ENCODE measurements at places on chromosomes 5 and 9.
A peak's percentile ranks its signal among the peaks of the same experiment; 100 is the strongest.

- DNase-seq, result no peak
Measured at GRCh38 chr5:153358315-153358976, 132.0 kb upstream of the GRIA1 start.

DNA sequence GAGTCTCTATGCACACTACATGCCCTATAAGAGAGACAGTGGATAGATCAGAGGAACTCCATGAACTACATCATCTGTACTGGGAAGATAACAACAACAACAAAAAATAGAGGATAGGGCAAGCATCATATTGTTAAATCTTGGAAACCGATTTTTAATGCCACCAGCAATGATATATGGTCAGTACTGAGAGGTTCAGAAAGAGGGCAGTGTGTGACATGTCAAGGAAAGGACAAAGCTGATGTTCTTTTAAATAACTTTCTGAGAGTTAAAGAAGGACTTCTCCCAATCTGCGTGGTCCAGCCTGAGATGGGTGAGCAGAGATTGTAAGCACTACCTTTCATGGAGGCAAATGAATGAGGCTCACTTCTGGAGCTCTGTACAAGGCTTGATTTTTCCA is 62.0 kb upstream of the PHF24 start:
- no peak for DNase-seq

DNA sequence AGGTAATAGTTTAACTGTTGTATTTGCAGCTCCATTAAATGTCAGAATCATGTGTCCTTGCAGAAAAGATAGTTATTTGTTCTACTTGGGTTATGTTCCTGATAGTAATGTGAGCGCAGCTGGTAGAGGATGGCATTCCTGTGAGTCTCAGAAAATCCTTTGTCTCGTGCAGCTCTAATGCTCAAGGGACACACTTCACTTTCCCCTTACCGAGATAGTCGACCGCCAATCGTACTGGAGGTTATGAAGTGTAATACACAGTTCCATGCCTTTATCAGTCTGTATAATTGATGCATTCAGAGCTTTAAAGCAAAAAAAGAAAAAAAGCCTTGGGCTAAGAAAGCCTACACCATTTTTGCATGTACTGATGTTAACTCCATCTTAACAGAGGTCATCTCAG is 60.2 kb upstream of the SRP19 start:
- no peak for DNase-seq

GRCh38 chr9:129351058-129351641 is 173.1 kb upstream of the IER5L start:
- DNase-seq, result no peak

GRCh38 chr9:114574438-114574837 is 13.1 kb upstream of the ATP6V1G1 start:
- DNase-seq, result no peak

GRCh38 chr5:40687321-40687720 is 7.6 kb downstream of the PTGER4 start:
- no peak for DNase-seq

DNA sequence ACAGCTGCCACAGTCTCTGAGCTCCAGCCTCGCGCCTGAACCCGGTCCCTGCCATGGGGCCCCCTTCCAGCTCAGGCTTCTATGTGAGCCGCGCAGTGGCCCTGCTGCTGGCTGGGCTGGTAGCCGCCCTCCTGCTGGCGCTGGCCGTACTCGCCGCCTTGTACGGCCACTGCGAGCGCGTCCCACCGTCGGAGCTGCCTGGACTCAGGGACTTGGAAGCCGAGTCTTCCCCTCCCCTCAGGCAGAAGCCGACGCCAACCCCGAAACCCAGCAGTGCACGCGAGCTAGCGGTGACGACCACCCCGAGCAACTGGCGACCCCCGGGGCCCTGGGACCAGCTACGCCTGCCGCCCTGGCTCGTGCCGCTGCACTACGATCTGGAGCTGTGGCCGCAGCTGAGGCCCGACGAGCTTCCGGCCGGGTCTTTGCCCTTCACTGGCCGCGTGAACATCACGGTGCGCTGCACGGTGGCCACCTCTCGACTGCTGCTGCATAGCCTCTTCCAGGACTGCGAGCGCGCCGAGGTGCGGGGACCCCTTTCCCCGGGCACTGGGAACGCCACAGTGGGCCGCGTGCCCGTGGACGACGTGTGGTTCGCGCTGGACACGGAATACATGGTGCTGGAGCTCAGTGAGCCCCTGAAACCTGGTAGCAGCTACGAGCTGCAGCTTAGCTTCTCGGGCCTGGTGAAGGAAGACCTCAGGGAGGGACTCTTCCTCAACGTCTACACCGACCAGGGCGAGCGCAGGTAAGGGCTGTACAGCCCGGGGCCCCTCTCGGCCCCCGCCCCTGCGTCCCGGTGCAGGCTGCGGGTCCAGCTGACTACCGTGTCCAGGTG is 509 bp downstream of the LVRN start:
- no peak for DNase-seq

GRCh38 chr5:19406576-19407365 is 581.2 kb downstream of the CDH18 start:
- peak; percentile 24 for DNase-seq

DNA sequence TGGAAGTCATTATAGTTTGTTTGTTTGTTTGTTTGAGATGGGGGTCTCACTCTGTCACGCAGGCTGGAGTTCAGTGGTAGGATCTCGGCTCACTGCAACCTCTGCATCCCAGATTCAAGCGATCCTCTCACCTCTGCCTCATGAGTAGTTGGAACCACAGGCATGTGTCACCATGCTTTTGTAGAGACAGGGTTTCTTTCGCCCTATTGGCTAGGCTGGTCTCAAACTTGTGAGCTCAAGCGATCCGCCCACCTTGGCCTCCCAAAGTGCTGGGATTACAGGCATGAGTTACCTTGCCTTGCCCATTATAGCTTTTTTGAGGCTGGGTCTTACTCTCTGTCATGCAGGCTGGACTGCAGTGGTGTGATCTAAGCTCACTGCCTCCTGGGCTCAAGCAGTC is 28.8 kb downstream of the NSD1 start:
- DNase-seq, result no peak

DNA sequence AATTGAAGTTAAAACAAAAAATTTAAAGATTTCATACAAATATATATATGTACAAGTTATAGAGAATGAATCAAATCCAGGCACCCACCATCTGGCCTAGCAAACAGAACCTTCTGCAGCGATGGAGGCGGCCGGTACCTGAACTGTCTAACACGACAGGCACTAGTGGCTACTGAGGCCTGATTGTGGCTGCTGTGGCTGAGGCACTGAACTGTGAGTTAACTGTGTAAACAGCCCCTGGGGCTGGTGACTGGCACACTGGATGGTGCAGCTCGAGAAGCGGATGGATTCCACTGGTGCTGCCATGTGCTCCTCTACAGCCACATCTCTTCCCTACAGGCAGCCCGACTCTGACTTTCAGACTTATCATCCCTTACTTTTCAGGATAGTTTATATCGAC is 82.4 kb downstream of the RAPGEF1 start:
- no peak for DNase-seq
